ENCODE measurements at places on chromosomes 4 and X. TPM values are rescaled to one million over a fixed set of nuclear protein-coding genes. Genes with fewer than 3 reads are reported as not detected.

- no peak for DNase-seq
These were observed 35.4 kb downstream of the CEP44 start for GRCh38 chr4:174318829-174319764.

- DNase-seq = no peak
These were observed 33.1 kb upstream of the CYP4V2 start for GRCh38 chr4:186158021-186158813.

DNA sequence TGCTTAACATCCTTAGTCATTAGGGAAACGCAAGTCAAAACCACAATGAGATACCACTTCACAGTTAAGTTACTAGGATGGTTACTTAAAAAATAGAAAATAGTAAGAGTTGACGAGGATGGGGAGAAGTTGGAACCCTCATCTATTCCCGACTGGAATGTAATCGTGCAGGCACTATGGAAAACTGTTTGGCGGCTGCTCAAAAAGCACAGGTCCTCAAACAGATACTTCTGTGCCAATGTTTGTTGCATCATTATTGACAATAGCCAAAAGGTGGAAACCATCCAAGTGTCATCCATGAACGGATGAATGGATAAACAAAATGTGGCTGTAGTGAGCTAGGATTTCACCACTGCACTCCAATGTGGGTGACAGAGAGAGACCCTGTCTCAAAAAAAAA lies 11.7 kb downstream of the CTAG1B start:
- DNase-seq = no peak

DNA sequence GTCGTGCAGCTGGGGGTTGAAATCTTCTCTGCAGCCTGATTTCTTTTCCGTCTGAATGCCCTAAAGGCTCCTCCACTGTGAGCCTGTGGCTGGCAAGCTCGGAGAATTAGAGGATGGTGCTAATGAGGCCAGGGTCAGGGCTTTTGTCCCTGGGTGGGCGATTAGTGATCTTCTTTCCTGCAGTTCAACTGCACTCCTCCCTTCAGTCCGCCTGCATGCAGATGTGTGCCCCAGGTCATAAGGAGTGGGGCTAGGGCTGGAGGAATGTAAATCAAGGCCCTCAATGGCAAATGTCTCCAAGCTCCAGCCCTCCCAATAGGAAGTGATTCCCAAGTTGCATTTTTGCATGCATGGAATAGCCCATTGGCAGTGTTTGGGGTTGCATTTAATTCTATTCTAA lies 405.0 kb downstream of the AFF2 start:
- DNase-seq = no peak

DNA sequence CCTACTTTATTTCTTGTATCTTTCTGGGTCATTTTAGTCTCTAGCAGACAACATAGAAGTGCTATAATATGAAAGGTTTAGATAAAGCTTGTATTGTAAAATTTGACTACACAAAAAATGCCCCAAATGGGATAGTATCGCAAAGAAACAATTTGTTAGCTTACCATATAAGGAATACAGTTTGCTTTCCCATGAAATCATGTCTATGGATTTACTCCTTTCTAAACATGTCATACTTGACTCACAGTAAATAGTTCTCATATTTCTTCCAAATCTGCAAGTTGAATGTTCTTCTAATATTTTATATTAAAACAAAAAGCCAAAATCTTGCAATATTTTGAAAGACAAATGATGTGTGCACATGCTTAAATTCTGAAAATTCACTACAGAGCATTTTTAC lies 103.9 kb downstream of the PPA2 start:
- no peak for DNase-seq

- no peak for DNase-seq
These were observed 905.2 kb downstream of the TRAM1L1 start for GRCh38 chr4:116180157-116180601.

DNA sequence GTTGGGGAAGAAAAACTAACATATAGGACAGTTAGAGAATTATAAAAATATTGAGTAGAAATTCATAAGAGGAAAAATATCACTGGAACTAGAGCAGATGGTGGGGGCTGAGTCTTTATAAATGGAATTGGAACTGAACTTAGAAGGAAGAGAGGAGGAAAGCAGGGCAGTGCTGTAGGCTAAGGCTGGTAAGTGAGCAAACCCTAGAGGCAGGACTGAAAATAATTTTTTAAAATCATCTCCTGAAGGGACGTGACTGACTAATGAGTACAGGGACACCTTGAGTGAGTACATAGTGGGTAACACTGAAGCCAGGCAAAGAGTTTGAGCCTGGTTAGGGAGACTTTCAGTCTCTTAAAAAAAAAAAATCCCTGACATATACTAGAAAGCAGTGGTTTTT lies 63.3 kb downstream of the GALNT7 start:
- no peak for DNase-seq

DNA sequence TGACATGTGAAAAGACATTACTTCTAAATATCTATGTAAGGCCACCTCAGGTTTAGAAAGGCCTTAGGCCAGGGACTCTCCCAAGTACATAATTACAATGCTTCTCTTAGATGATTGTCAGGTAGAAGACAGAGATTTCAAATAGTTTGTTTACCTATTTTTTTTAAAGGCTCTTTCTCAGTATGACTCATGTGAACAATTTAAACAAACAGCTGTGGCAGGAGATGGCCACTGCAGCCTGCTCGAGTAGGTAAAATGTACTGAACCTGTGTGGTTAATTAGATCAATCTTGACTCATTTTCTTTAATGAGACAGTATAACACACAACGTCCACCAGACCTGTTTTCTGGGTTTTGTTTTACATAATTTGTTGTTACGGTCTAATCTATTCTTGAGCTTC lies 50.2 kb downstream of the LEF1 start:
- DNase-seq = no peak

GRCh38 chrX:134948333-134949241 lies 42.2 kb upstream of the SMIM10 start:
- DNase-seq = no peak

- DNase-seq = no peak
These were observed 44.4 kb upstream of the TAPT1 start for GRCh38 chr4:16270454-16271328.

DNA sequence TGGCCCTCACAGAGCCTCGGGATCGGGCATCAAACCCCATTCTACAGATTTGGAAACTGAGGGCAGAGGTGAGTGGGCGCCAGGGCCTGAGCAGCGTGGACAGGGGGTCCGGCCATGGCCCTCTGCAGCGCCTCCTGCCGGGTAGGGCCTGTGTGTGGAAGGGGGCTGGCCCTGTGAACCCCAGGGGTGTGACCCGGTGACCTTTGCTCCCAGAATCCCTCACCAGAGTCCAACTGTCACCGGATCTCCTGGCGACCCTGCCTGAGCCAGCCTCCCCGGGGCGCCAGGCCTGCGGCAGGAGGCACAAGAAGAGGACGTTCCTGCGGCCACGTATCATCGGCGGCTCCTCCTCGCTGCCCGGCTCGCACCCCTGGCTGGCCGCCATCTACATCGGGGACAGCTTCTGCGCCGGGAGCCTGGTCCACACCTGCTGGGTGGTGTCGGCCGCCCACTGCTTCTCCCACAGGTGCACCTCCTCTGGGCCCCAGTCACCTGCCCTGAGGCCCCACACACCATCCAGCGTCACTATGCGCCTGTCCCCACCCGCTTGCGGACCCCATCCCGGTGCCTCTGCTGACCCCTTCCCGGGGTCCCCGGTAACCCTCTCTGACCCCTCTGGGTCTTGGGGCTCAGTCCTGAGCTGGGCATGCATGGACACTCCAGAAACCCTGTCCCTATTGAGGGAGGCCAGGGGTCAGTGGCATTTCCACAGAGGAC lies 4.2 kb downstream of the HGFAC start:
- no peak for DNase-seq

DNA sequence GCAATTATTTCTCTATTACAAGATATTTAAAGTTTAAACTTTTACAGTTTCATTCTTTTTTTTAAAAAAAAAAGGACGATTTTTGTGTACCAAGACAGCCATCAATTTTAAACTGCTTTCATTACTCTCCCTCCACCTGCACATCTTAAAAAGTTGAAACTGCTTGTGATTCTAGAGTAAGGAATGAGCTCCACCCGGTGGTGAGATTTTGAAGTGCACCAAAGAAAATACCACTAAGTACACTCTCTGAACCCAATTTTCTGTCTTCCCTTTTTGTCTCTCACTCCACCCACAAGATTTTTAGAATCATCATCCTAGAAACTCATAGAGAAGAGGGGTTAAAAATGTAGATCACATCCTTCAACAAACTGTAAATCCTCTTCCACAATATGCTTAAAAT lies 91.3 kb upstream of the WDR44 start:
- DNase-seq = peak; percentile 61

DNA sequence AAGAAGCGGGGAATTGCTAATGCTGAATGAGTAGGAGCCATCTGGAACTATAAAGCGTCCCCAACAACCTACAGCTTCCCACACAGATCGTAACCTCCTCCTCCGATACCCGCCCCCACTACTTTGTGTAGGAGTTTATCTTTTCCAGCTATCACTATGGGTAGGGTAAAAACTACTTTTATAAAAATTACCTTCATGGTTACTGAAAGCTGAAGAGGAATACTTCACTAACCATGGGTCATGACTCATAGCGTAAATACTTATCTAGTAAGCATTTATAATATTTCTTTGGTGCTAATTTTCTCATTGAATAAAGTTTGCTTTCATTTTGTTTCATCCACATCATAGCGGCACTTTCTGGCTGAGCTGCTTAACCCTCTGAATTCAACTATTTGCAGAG lies 79.4 kb upstream of the TNIP3 start:
- DNase-seq = no peak

- no peak for DNase-seq
These were observed 148.1 kb downstream of the PCDH7 start for GRCh38 chr4:30868111-30868895.

- DNase-seq = no peak
These were observed 10.5 kb downstream of the ANTXR2 start for GRCh38 chr4:80062527-80062926.

GRCh38 chrX:75038925-75039324 lies 113.7 kb upstream of the NEXMIF start:
- no peak for DNase-seq

DNA sequence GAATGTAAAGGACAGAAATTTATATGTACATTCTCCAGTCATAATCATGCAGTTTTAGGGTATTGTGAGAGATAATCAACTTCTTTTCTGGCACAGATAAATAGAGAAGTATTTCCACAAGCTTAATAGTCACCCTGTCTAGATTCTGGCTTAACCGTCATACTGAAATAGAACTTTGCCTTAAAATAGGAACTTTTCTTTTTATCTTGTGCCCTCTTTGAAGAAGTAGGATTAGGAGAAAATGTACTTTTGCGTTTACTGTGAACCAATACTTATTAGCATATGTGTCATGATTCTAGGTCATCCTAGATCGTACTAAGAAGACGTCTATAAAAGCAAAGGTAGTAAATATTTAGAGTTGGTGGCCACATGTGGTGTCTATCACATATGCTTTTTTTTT lies 95.4 kb downstream of the NFKB1 start:
- DNase-seq = no peak

DNA sequence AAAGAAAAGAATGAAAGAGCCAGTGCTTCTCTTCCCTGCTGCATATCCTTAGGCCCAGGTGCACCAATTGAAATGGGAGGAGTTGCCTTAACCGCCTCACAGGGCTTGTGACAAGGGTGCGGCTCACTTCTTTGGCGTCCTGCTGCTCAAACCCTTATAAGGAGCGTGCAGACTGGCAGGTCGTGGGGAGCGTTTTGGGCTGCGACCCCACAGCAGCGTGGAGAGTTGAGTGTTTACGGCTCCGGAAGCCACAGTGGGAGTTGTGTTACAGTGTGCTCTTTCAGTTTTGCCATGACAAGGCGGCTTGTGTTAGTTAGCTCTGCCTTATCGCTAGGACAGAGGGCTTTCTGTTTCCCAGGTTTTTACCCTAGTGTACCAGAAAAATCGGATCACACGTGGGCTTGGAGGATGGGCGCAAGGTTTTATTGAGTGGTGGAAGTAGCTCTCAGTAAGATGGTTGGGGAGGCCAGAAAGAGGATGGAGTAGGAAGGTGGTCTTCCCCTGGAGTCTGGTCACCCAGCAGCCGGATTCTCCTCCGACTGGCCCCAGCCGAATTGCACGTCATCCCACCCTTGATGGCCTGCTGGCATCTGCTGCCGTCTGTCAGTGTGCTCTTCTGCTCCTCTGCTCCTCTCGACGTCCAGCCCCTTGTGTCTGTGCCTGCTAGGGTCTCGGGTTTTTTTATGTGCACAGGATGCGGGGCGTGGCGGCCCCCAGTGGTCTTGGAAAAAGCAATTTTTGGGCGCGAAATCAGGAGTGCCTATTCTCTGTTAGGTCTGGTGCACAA lies 718.9 kb downstream of the ARAP2 start:
- DNase-seq = no peak

DNA sequence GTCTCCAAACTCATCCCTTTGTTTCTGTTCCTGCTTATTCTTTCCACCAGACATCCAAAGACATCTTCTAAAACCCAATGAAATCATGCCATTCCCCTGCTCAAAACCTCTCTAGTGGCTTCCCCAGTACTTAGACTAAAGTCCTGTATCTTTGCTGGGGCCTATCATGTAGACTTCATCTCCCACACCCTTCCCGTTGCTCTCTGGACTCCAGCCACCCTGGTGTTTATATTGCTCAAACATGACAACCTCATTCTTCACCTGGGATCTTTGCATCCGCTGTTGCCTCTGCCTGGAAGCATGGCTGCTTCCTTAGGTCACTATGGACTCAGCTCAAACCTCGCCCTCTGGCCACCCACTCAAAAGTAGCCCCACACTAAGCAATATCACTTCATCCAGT lies 23.7 kb downstream of the TBC1D1 start:
- DNase-seq = no peak

- peak; percentile 51 for DNase-seq
These were observed 40.0 kb downstream of the TXK start for GRCh38 chr4:48093991-48094416.

DNA sequence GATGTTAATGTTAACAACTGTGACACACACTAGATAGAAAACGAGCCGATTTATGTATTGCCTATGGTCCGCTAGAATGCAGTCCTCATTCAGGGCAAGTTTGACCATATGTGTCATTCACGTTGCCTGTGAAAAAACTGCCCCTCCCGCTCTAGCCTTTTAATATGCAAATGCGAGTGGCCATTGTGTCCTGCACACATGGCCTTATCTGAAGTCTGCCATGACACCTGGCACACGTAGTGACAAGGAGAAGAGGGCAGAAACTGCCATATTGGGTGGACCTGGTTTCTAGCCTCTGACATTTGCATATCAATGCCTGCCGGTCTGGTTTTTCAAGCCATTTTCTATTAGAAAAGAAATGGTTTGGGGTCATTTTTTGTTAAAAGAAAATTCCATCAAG lies 303.3 kb upstream of the TECRL start:
- DNase-seq = no peak

- peak; percentile 83 for DNase-seq
These were observed 78.0 kb upstream of the BCOR start for GRCh38 chrX:40175511-40176350.

Gene EXOSC9
- 17.2 TPM for total RNA-seq

Gene KCNE5
- 0.26 TPM for total RNA-seq

Gene ZAR1
- total RNA-seq = not detected

Gene MAB21L2
- total RNA-seq = not detected

Gene SLITRK4
- total RNA-seq = 0.18 TPM

Gene RNF212
- total RNA-seq = 5.1 TPM

Gene ARMCX5
- total RNA-seq = 19.0 TPM

Gene TRIM60
- not detected for total RNA-seq

Gene TRIML2
- total RNA-seq = not detected

Gene GAGE12F
- not detected for total RNA-seq

Gene POU3F4
- total RNA-seq = not detected

Gene RAB41
- not detected for total RNA-seq

Data from ureter (tissue), 1 donor.